ENCODE measurements at places on chromosomes 1 and 21. TPM values are rescaled to one million over a fixed set of nuclear protein-coding genes. Genes with fewer than 3 reads are reported as not detected.

Gene C1orf141
- not detected for total RNA-seq

Gene CHIA
- total RNA-seq = not detected

Gene LAX1
- total RNA-seq = not detected

Gene PTPN7
- not detected for total RNA-seq

Gene PADI3
- 5.0 TPM for total RNA-seq

Gene WNT2B
- total RNA-seq = 1.1 TPM

Gene SLC6A17
- total RNA-seq = 3.2 TPM

Gene LPAR3
- not detected for total RNA-seq

Gene VWA1
- total RNA-seq = 56.6 TPM

Gene SLC25A34
- 1.7 TPM for total RNA-seq

Gene PTPRC
- total RNA-seq = 0.79 TPM

Gene MEX3A
- total RNA-seq = 6.6 TPM

Gene ADGRL4
- not detected for total RNA-seq

Gene NBPF4
- total RNA-seq = 0.70 TPM

Gene A3GALT2
- not detected for total RNA-seq

Gene MANEAL
- 13.1 TPM for total RNA-seq

Gene LYPD8
- total RNA-seq = 1.4 TPM

Gene RNU1-2
- total RNA-seq = 1,333 TPM

Gene IGSF5
- not detected for total RNA-seq

Gene PDPN
- total RNA-seq = not detected

Gene GPR3
- 0.98 TPM for total RNA-seq

Gene SFN
- 326 TPM for total RNA-seq

Gene AMY2B
- total RNA-seq = 0.95 TPM

Gene COL8A2
- 0.20 TPM for total RNA-seq

Gene CACNA1S
- total RNA-seq = not detected

Gene SPRR2B
- not detected for total RNA-seq

Gene AKR7A3
- total RNA-seq = 2.5 TPM

Gene TTC39A
- total RNA-seq = 10.4 TPM

Gene NRIP1
- total RNA-seq = 25.2 TPM

Gene CLDN17
- total RNA-seq = not detected

Gene CLDN19
- total RNA-seq = not detected

Gene TEX38
- total RNA-seq = not detected

Gene EVA1C
- 3.0 TPM for total RNA-seq

Gene MRPL24
- 85.3 TPM for total RNA-seq

Gene CDCA8
- total RNA-seq = 42.8 TPM

Gene LGALS8
- 36.4 TPM for total RNA-seq

Gene OR2M2
- total RNA-seq = not detected

Gene PEX11B
- total RNA-seq = 19.7 TPM

Gene ADAMTS4
- total RNA-seq = not detected

Gene SMCP
- total RNA-seq = not detected

Gene CYP4A11
- not detected for total RNA-seq

Gene RGS5
- total RNA-seq = 6.6 TPM

Gene CFHR4
- not detected for total RNA-seq

Gene TAF5L
- 12.1 TPM for total RNA-seq

Gene CELA2A
- not detected for total RNA-seq

Gene KCNJ9
- total RNA-seq = not detected

Gene IFNLR1
- 8.1 TPM for total RNA-seq
